Brain pericyte (primary cell): ENCODE measurements at places on chromosomes 3 and 15.

DNA sequence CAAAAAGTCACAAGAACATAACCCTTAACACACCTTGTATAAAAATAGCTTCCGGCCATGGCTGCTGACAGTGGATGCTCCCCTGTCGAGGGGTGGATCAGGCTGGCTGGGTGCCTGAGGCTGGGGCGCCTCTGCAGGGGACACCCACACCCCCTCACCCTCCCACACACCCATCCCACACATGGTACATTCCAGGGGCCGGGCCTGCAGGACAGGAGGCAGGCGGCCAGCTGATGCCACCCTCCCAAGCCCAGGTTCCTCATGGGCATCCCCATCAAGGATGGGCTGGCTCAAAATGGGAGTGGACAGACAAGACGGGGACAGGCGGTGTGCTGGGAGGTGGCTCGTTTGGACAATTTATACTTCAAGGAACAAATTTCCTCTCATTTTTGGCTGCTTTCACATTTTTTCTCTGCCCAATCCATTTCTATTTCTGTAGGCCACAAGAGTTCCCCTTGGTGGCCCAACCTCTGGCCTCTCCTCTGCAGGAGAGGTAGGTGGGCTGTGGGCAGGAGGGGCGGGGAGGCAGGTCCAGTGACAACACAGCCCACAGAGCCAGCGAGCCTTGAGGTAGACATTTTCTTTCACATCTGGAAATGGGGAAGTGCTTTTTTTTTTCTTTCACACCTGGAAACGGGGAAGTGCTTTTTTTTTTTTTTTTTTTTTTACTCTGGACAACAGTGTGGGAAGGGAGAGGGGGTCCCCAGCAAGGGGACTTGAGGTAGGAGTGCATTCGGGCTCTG, 23.3 kb downstream of the RNU5B-1 start:
- DNase-seq, result no peak

GRCh38 chr3:76990606-76991005, 49.3 kb upstream of the ROBO2 start:
- no peak for DNase-seq

- no peak for DNase-seq
These were observed 211.7 kb downstream of the MBNL1 start for GRCh38 chr3:152480282-152480953.

GRCh38 chr3:72912532-72912931, 24.7 kb downstream of the GXYLT2 start:
- DNase-seq, result no peak

DNA sequence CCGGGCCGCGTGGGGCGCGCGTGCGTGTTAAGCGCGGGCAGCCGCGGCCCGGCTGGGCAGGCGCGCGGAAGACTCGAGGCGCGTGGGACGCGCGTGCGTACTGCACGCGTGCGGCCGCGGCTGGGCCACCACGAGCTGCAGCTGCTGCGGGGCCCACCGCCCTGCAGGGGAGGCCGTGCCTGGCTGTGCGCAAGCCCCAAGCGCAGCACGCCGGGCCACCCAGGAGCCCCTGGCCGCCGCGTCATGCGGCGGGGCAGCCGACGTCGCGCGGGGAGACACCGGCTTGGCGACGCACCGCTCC, 590 bp upstream of the TRIM71 start:
- no peak for DNase-seq

DNA sequence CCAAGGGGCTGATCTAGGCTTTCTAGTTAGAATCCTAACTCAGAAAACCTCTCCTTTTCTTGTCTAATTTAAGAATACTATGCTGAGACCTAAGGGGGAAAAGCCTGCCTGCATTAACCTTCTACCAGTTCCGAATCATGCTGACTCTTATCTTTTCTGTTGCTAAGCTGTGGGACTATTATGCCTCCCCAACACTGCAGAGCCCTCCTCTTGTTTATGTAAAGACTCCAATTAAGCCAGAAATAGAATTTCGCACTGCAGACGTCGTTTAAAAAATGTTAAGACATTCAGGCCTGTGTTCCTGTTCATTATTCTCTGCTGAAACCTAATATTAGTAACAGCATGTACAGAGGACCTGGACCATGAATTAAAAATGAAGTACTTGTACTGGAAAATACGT, 310.6 kb upstream of the ATP11B start:
- DNase-seq, result no peak

DNA sequence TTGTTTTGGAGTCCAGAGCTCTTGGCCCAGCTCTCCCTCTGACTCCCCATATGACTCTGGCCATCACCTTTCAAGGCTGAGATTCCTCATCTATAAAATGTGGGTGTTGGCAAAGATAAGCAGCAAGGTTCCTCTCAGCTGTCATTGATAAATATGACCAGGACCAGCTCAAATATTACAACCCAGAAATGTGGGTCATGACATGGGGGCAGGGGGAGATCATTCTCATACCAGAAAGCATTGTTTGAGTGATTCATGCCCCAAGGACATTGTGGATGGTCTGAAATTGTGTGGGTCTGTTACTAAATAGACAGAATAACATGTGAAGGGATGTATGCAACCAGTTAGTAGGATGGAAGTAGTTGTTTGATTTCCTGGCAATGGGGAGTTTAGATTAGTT, 13.9 kb downstream of the UPK1B start:
- no peak for DNase-seq

DNA sequence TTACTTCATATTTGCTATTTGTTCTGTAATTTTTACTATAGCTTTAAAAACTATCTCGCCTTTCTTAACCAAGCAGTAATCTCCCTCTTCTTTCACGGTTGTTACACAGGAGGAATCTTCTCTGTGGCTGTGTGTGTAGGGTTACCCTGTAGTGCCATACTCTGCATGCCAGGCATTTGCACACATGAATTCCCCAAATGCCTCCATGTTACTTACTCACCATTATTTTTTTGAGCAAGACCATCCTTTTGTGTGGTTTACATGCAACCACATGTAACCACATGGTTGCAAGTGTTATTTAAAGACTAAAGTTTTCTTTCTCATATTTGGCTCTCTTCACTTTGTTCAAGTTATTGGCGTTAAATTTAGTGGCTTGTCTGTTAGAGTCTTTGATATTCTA, 45.5 kb downstream of the HPS3 start:
- no peak for DNase-seq

GRCh38 chr3:49277383-49277775, 347 bp upstream of the C3orf62 start:
- no peak for DNase-seq

GRCh38 chr15:97995192-97995591, 34.7 kb downstream of the ARRDC4 start:
- DNase-seq, result no peak

- no peak for DNase-seq
These were observed 56.2 kb downstream of the WNT7A start for GRCh38 chr3:13823692-13824091.

DNA sequence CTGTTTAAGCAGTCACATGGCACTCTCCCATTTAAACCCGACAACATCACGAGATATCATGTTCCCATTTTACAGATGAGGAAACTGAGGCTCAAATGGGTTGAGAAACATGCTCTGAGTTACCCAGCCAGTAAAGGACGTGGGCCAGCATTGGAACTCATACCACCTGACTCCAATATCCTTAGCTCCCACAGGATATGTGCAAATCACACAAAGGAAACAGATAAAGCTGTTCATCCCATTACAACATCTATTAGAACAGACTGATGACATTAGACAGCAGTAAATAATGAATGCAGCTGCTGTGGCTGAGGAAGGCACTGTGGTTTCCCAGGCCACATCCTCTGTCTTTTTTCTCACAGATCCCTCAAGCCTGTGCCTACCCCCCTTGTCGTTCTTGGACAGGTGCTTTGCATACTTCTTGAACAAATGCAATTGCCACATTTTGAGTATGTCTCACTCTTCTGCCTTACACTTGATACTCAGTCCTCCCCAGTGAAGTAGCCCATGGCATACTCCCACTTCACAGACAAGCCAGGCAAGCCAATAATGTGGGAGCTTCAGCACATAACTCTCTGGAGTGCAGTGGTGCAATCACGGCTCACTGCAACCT, 17.7 kb downstream of the FRMD4B start:
- DNase-seq, result no peak

- no peak for DNase-seq
These were observed 1133.5 kb downstream of the ROBO1 start for GRCh38 chr3:78634316-78634715.

GRCh38 chr3:194565597-194566190, 67.5 kb downstream of the TMEM44 start:
- no peak for DNase-seq

DNA sequence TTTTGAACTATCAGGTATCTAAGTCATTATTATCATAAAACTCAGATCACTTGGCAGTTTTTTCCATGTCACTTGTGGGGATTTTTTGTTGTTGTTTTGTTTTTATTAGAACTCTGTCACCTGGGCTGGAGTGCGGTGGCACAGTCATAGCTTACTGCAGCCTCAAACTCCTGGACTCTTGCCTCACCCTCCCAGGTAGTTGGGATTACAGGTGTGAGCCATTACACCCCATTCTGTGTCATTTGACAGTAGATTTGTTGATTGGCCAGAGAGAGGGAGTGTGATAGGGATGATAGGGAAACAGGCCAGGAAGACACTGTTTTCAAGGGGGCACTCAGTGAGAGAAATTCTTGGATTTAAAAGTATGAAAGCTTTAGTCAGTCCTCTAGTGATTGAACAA, 54.7 kb upstream of the SCAANT1 start:
- no peak for DNase-seq

- no peak for DNase-seq
These were observed 82.6 kb downstream of the HMG20A start for GRCh38 chr15:77503240-77503639.

DNA sequence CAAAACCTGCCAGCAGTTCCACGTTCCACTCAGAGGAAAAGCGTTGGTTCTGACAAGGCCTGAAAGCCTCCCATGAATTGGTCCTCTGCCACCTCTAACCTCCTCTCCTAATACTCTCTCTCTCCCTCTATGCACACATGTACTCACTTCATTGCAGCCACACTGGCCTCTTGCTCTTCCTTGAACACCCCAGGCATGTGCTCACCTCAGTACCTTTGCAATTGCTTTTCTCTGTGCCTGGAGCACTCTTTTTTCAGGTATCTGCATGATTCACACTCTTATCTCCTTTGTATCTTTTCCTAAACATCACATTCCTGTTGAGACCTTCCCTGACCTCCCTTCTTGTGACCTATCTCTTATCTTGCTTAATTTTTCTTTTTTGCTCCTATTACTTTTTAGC, 178.2 kb upstream of the FEZF2 start:
- no peak for DNase-seq

DNA sequence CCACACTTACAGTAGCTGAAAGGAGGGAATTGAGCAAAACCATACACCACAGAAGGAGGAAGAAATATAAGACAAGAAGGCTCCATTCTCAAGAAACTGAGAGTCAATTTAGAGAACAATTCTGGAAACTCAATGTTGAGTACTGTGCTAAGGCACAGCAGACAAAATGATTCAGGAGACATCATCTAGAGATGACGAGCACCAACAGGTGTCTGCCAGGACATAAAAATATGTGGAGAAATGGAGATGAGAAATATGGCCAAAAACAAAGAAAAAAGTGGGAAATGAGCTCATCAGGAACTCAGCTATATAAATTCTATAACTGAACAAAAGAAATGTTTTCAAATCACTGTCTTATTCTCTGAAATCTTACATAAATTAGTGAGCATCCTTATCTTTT, 343.7 kb downstream of the ERC2 start:
- DNase-seq, result no peak
